ENCODE measurements at places on chromosomes 16 and 17. TPM values are rescaled to one million over a fixed set of nuclear protein-coding genes. Genes with fewer than 3 reads are reported as not detected.

DNA sequence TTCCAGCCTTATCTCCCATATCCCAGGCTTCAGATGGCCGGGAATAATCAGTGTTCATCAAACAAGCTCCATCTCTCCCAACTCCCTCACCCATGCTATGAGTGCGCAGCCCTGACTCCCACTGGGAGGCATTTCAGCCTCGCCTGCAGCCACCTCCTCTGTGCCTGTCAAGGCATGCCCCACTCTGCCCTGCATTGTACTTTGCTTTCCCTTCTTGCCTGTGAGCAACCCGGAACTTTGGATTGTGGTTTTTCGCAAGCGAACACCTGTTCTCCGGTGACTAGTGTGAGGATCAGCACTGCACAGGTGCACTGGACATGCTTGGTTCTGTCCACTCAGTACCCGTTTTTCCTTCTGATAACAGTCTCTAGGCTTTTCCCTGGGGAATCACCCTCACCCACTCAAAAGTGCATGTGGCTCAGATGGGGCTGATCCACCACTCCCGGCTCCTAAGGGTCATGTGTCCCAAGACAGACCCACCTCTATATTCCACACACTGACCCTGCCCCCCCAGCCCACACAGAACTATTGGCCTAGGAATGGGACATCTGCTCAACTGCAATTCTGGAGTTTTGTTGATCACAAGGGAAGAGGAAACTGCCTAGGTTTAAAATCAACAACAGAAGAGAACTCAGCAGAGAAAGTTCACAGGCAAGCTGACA is 9.1 kb downstream of the CHST6 start:
- DNase-seq: no peak

DNA sequence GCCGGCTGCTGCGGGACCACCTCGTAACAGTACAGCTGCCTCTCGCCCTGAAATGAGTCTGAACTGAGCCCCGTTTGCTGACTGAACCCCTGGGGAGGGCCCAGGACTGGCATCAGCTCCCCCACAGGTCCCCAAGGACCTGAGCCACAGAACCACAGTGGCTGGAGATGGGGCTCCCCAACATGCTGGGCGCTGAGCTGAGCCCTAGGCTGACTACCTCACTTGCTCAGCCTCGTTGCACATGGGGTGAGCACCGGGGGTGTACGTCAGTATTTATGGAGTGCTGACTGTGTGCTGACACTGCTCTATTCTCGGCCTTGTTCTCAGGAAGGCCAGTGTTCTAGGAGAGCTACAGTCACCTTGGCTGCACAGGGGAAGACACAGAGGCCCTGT is 6.6 kb upstream of the VASN start:
- DNase-seq: no peak

DNA sequence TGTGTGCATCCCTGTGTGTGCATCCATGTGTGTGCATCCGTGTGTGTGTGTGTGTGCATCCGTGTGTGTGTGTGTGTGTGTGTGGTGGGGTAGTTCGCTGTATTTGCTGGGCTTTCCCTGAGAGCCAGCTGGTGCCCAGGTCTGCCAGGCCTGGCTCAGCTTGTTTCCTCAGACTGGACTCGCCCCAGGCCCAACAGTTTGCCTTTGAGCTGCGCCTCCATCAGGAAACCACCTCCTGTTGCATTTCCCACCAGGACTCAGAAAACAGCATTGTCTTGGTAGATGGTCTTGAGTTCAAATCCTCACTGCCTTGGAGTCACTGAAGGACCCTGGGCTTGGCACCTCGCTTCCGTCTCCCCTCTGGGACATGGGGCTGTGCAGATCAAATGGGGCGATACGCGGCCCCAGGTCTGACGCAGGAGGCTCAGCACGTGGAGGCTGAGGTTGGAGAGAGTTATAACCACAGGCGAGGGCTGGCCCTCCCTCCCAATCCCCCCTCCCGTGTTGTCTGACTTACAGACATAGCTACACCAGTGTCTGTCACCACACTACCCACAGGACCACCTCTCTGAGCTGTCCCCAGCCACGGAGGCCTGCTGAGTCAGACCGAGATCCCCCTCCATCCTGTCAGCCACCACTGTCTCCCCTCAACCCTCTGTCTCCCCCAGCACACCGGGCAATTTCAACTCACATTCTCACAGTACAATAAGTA is 4.7 kb downstream of the ITGAE start:
- DNase-seq: no peak

DNA sequence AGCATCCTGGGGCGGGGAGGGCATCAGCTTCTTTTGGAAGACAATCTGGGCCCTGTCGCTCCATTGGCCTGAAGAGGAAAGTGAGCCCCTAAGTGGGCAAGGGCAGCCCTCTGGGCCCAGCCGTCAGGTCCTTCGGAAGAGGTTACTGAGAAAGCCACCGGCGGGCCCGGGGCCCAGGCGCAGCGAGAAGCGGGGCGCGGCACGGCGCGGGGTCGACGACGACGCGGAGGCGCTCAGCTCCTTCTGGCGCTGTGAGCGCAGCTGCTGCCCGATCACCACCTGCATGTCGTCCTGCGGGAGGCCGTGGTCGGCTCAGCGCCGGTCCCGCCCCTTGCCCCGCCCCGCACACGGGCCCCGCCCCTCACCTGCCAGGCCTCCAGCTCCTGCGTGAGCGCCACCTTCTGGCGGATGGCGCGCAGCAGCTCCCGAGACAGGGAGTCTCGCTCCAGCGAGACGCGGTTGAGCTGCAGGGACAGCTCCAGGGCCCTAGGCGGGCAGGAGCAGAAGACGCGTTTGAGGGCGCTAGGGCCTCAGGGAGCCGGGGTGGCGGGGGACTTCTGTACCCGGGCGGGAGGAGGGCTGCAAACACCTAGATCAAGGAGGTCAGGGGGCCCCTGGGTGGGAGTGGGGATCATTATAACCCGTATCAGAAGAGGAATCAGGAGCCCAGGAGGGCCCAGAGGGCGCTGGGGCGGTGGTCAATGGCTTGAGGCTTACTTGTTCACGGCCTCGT is 4.3 kb downstream of the THOC6 start:
- DNase-seq: peak; percentile 79

MAP3K14 gene
- total RNA-seq: 10.8 TPM

CPNE7 gene
- total RNA-seq: not detected

PRAC1 gene
- total RNA-seq: not detected

Data from heart left ventricle (tissue), 16 donors.